ENCODE measurements at places on chromosomes 1 and 21. TPM values are rescaled to one million over a fixed set of nuclear protein-coding genes. Genes with fewer than 3 reads are reported as not detected.

Gene GSTM5
- total RNA-seq: not detected

Gene FLVCR1
- 11.7 TPM for total RNA-seq

DNA sequence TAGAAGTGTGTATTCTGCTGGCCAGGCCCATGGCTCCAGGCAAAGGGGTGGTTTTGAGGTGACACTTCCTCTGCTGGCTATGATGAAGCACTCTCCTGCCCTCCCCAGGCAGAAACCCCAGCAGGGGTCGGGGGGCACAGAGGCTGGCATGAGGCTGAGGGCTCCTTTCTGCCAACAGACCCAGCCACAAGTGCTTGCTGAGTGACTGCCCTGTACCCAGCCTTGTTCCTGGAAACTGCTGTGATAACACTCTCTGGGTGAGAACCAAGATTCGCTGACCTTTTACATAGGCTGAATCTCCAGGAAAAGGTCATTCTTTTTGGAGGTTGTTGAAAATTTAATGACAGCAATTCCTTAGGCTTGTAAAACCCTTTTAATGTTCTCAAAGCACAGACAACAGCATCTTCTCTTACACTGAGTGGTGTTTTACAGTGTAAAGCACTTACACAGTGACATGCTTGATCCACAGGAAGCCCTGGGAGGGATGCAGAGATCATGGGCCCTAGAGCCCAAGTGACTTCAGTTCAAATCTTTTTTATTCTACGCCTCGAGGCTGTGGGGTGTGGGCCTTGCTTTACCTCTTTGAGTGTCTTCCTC lies 155.5 kb upstream of the FGGY start:
- DNase-seq: no peak

Gene SMYD3
- 18.7 TPM for total RNA-seq

DNA sequence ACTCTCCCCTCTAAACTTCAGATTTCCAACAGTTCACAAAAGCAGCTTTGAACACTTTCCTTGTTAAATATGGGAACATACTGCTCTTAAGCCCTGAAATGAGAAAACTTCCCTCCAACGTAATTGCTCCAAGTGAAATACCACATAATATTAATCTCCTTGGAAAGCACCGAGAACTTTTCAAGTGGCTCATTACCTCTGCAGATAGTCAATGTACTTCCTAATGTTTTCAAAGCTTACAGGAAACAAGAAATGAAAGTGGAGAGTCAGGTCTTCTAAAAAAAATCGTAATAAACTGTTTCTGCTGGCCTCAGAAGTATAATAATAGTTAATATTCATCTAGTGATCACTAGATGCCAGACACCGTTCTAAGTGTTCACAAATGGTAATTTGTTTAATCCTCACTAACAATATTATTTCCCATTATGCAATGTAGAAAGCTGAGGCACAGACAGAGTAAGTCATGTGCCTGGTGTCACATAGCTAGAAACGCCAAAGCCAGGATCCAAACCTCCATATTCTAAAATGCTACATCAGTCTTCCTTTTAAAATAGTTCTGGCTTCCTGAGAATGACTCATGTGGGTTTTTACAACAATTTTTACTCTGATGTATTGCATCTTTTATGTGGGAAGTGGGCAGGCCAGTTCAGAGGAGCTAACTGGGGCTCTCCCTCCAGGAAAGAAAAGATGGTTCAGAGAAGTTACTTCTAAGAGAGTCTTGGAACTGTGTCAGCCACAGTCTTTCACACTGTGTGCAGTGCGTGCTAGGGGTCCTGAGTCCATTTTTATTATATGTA lies 177.2 kb downstream of the PLPPR4 start:
- no peak for DNase-seq

GRCh38 chr1:228144193-228144992 lies 4.3 kb downstream of the GUK1 start:
- DNase-seq: peak; percentile 14

Gene CRYAA
- not detected for total RNA-seq

Gene ACTL8
- not detected for total RNA-seq

Gene UBE2Q1
- 122 TPM for total RNA-seq

DNA sequence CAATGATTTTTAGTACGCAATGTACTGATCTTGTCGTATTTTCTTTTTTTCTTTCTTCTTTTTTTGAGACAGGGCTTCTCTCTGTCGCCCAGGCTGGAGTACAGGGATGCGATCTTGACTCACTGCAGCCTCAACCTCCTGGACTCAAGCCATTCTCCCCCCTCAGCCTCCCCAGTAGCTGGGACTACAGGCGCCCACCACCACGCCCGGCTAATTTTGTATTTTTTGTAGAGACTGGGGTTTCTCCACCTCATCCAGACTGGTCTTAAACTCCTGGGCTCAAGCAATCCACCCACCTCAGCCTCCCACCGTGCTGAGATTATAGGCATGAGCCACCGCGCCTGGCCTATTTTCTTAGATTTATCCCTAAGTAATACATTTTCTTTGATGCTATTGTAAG lies 43.9 kb upstream of the COL6A2 start:
- DNase-seq: no peak

DNA sequence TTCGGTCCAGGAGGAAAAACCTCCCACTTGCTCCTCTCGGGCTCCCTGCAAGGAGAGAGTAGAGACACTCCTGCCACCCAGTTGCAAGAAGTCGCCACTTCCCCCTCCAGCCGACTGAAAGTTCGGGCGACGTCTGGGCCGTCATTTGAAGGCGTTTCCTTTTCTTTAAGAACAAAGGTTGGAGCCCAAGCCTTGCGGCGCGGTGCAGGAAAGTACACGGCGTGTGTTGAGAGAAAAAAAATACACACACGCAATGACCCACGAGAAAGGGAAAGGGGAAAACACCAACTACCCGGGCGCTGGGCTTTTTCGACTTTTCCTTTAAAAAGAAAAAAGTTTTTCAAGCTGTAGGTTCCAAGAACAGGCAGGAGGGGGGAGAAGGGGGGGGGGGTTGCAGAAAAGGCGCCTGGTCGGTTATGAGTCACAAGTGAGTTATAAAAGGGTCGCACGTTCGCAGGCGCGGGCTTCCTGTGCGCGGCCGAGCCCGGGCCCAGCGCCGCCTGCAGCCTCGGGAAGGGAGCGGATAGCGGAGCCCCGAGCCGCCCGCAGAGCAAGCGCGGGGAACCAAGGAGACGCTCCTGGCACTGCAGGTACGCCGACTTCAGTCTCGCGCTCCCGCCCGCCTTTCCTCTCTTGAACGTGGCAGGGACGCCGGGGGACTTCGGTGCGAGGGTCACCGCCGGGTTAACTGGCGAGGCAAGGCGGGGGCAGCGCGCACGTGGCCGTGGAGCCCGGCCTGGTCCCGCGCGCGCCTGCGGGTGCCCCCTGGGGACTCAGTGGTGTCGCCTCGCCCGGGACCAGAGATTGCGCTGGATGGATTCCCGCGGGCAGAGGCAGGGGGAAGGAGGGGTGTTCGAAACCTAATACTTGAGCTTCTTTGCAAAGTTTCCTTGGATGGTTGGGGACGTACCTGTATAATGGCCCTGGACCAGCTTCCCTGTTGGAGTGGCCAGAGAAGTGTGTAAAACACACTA lies 45.3 kb downstream of the MRPL39 start:
- DNase-seq: peak; percentile 79

GRCh38 chr1:71414179-71414578 lies 333.3 kb upstream of the ZRANB2 start:
- DNase-seq: no peak

DNA sequence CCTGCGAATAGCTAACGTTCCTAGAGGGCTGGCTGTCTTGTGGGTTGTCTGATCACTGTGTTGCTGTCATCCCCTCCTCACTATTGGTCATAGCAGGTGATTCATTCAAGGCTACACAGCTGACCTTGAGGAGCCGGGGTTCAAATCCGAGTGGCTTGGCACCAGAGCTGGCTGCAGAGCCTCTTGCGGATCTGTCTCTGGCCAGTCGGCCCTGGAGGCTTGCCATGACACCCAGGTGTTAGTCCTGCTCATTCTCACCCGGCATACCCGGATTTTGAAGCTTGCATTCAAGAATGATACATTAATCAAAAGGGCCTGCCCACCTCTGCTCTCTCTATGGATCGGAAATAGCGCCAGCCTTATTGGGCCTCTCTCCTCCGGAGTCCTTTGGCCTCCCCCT lies 110.4 kb downstream of the DHRS3 start:
- no peak for DNase-seq

Gene PRRX1
- not detected for total RNA-seq

Gene CYYR1
- total RNA-seq: not detected

Gene RASAL2
- not detected for total RNA-seq

Gene ERMAP
- total RNA-seq: 5.0 TPM

GRCh38 chr1:2609319-2610035 lies 22.9 kb downstream of the PRXL2B start:
- no peak for DNase-seq

Gene KIF14
- total RNA-seq: 30.3 TPM

- no peak for DNase-seq
These were observed 139.8 kb downstream of the PGBD5 start for GRCh38 chr1:230286166-230286889.

- DNase-seq: no peak
These were observed 13.0 kb downstream of the GPR137B start for GRCh38 chr1:236155399-236155767.

- DNase-seq: no peak
These were observed 390.7 kb upstream of the ZP4 start for GRCh38 chr1:238281418-238281817.

GRCh38 chr1:20271498-20272400 lies 18.9 kb upstream of the VWA5B1 start:
- DNase-seq: no peak

Gene TOE1
- 16.6 TPM for total RNA-seq

Gene CASZ1
- 9.0 TPM for total RNA-seq

- DNase-seq: no peak
These were observed 854 bp upstream of the ZRANB2 start for GRCh38 chr1:71081697-71082080.

- DNase-seq: no peak
These were observed 22.7 kb downstream of the C21orf91 start for GRCh38 chr21:17796503-17796902.

DNA sequence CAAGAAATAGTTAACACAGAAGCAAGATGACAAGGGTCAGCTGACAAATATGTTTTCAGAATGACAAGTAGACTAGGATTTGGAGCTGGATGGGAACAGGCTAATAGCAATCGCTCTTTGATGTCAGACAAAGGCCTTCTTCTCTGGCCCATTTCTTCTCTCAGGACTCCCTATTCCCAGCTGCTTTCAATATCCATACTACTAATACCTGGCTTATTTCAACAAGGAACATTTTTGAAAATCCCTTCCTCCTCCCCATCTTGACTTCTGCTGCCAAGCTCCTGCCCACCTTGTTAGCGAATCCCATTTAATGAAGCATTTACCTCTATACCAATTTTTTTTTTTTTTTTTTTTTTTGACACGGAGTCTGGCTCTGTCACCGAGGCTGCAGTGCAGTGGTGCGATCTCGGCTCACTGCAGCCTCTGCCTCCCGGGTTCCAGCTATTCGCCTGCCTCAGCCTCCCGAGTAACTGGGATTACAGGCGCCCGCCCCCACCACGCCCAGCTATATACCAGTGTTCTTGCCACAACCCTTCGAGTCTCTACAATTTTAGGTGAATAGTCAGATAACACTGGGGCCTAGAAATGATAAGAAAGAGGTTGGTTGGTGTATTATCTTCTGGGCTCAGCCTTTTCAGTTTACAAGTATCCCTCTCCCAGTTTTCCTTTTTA lies 68.4 kb downstream of the MACF1 start:
- DNase-seq: no peak

Gene DRAXIN
- 0.60 TPM for total RNA-seq

Gene EEIG2
- 23.6 TPM for total RNA-seq

DNA sequence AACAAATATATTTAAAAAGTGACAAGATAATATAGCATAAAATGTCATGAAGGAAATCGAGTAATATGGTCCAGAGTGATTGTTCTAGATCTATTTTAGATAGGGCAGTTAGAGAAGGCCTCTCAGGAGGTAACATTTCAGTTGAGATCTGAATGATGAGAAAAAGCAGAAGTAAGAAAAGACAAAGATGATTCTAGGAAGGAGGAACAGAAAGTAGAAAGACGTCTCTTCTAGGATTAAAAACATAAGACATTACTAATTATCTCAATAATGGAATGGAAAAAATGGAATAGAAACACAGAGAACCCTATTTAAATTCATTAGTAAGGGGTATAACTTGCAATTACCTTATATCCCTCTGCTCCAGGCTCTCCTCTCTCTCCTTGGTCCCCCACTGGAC lies 130.0 kb upstream of the ZNHIT6 start:
- no peak for DNase-seq

Gene RABIF
- 12.9 TPM for total RNA-seq

DNA sequence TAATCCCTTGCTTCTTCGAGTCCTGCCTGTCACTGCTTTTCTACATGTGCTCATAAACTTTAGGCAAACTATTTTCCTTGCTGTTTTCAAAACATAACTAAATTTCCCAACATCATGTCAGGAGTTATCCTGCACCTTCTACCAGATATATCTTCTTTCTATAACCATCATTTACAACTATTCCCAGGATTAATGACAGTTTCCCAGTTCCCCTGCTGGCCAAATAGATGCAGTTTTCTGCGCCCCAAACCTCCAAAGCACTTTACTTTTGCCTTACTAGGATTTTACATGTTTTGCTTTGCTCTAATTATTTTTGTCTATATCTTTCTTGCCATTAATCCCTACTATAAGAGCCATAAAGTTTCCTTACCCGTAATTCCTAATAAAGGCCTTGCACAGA lies 122.5 kb downstream of the GLUL start:
- DNase-seq: no peak

Gene WDR64
- total RNA-seq: not detected

DNA sequence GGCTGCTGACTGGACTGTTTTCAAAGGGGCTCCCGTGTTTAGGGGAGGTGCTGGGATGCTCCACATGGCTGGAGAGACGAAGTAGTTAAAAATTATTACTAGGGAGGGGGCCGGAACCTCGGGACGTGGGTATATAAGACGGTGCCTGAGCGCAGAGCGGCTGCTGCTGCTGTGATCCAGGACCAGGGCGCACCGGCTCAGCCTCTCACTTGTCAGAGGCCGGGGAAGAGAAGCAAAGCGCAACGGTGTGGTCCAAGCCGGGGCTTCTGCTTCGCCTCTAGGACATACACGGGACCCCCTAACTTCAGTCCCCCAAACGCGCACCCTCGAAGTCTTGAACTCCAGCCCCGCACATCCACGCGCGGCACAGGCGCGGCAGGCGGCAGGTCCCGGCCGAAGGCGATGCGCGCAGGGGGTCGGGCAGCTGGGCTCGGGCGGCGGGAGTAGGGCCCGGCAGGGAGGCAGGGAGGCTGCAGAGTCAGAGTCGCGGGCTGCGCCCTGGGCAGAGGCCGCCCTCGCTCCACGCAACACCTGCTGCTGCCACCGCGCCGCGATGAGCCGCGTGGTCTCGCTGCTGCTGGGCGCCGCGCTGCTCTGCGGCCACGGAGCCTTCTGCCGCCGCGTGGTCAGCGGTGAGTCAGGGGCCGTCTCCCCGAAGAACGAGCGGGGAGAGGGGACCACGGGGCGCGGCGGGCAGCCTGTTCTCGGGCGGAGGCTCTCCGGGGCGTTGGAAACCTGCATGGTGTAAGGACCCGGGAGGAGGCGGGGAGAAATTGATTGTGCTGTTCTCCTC lies at the start of gene CHODL:
Gene CHODL (plus strand): TSS at position 163 of the 793 bp plus-strand sequence. CDS start 391 bp downstream, at position 554.
- no peak for DNase-seq

Gene CDK18
- 1.1 TPM for total RNA-seq

DNA sequence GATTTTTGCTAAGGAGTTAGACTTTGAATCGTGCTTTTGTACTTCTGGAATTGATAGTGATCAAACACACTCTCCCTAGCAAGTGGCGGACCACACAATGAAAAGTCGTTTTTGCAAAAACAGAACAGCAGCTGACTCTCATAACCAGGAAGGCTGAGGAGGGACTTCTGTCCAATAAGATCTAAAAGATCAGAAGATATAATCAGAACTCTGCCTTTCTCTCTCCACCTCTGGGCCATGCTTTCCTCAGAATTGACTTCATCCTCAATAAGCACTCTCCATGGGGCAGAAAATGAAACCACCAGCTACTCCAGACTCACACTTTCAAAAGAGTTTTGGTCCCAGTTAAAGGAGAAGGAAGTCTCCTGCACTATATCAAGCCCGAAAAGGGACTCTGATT lies 55.3 kb upstream of the SAMD13 start:
- no peak for DNase-seq

All from activated CD4-positive, alpha-beta memory T cell treated with anti-CD3 and anti-CD28 coated beads, Interleukin-2, amount 10 ng/mL, durations not matched to agents 7 days and 5 days (primary cell).